ENCODE measurements at places on chromosomes 2 and 18.

DNA sequence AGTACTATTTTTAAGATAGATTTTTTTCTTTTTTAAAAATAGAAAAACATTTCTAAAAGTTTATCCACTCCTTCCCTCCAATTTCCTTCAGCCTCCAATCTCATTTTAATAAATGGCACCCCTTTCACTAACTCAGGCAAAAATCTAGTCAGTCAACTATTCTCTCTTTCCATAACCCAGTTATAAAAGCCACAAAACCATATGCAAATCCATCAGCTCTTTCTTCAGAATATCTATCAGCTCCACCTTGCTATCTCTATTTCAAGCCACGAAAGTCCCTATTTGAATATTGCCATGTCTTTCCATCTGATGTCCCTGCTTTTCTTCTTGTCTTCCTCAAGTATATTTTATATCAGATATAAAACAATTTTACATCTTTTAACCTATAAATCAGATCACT is 397.1 kb downstream of the ERBB4 start:
- DNase-seq, result no peak

DNA sequence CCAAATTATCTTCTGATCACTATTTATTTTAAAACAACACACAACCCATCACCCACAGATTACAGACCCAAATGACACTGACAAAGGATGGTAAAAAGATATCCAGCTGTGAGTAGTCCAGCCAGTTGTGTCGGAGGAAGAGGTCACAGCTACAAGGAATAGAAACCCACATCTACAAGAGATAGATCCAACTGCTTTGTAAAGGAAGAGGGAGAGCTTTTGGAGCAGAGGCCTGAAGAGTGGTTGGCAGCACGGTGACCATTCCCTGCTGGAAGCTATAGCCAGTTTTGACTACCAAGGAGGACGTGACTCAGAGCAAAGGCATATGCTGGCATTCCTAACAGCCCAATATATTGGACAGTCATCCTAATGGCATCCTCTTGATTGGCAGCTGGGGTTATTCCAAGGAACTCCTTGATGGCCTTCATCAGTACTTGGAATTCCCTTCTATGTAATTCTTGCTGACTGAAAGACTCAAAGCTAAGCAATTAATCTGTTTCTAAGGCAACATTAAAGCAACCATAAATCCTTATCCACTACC is 17.1 kb downstream of the SLC8A1 start:
- no peak for DNase-seq

DNA sequence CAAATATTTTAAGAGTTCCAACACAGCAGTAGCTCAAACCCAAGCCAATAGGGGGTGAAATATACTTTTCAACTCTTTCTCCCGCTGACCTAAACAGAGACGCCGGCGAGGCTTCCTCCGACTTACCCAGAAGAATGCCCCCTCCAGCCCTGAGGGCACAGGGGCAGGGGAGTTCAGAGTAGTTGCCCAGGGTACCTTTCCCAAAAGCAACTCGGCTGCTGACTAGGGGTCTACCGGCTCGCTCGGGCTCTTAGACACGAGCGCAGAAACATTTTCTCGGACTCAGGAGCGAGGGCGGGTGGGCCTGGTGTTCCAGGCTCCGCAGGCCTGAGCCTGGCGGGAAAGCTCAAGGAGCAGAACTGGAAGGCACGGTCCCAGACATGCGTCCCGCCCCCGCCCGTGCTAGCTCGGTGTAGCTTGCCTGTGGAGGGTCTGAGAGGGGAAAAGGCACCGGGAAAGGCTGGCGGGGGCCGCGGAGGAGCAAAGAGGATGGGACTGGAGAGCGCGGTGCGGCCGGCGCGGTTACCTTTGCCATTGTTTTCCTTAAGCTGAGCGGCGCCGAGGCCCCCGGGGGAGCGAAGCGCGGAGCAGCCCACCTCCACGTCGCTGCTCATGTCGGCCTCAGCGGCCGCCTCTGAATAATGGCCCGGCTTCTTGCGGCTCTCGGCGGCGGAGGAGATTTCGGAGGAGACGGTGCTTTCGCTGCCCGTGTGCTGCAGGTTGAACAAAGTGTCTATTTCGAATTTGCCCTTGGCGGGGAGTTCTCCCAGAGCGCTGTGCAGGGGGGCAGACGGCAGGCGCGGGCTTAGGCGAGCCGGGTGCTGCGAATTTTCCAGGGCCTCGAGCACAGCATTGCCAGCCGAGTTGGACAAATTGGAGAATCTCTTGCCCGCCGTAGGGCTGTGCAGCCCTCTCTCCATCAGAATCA is 674 bp downstream of the EVX2 start:
- DNase-seq, result peak; percentile 55

DNA sequence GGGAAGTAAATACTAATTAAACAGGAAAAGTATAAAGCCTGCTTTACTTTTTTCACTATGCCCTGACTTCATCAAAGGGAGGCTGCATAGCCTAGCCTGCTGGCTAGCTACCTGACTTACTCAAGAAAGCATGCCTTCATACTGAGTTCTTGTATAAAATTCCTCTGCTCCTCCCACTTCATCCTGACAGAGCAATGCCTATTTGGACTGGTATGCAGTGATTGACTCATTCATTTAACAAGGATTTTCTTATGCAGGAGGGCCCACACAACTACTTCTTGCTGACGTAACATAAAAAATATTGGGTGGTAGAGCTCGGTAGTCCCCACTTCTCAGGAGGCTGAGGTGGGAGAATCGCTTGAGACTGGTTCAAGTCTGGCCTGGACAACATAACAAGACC is 70.5 kb downstream of the PRPF40A start:
- no peak for DNase-seq

DNA sequence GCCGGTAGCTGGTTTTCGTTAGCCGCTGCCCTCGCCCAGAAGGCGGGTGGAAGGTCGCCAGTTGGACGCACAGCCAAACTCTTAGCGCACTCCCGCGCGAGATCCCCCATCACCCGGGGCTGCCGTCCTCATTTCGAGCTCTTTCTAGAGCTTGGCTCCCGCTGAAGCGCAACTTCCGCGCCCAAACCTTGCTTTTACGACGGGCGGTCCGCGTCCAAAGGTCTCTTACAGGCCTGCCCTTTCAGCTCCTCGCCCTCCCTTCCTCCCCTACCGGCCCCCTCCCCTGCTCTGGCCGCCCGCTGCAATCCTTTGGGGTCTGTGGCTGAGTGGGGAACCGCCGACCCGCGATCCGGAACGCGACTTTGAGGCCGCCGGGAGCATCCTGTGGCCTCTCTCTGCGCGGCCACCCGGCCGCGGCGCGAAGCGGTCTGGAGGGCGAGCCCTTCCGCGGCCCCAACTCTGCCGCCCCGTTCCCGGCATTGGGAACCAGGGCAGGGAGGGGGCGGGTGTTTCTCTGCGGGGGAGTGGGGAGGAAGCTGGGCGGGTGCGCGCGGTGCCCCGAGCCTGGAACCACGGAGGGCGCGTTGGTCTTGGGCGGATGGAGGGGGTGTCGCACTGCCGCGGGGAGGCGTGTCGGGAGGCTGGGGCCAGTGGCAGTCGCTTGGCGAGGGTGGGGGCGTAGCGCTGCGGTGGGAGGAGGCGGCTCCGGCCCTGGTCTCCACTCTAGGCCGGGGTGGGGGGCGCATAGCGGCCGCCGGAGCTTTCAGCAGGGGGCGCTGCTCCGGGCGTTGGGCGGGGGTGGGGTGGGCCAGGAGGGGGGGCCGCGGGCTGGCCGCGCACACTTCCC is at the start of gene GDF7:
TSS of gene GDF7 (plus strand) at position 841 of the 847 bp plus-strand sequence. CDS start 96 bp downstream, outside the sequence.
- peak; percentile 53 for DNase-seq

- peak; percentile 2 for DNase-seq
Observed at GRCh38 chr2:179311101-179311500, 46.5 kb upstream of the SESTD1 start.

DNA sequence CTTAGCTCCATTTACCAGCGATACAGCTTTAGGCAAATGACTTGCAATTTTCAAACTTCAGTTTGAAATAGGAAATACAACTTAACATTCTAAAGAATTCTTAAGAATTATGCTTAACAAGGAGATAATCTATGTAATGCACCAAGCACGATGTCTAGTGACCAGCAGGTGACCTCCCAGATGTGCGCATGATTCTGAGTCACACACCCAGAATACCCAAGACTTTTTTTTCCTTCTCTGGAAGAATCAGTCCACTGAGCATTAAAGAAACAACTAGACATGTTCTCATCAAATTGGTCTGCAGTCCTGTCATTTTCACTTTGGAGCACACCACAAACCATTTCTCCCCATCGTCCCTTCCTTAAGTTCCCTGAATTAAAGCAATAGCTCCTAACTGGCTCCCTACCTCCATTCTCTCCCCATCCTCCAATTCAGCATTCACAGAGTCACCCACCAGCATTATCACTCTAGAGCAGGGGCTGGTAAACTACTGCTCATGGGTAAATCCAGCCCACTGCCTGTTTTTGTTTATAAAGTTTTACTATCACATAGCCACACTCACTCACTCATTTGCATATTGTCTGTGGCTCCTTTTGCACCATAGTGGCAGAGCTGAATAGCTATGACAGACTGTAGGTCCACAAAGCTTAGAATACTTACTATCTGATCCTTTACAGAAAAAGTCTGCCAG is 13.2 kb downstream of the EVA1A start:
- DNase-seq, result no peak

GRCh38 chr18:33578518-33579348 is 714 bp downstream of the ASXL3 start:
- DNase-seq, result peak; percentile 60

GRCh38 chr18:36634573-36635216 is 194.1 kb downstream of the TPGS2 start:
- DNase-seq, result no peak

GRCh38 chr2:65075176-65075575 is 19.0 kb downstream of the CEP68 start:
- no peak for DNase-seq
